SK-N-DZ (cell line): ENCODE measurements at places on chromosomes 16 and 17.

GRCh38 chr17:4559139-4559791 lies 1.1 kb downstream of the GGT6 start:
- no peak for DNase-seq

DNA sequence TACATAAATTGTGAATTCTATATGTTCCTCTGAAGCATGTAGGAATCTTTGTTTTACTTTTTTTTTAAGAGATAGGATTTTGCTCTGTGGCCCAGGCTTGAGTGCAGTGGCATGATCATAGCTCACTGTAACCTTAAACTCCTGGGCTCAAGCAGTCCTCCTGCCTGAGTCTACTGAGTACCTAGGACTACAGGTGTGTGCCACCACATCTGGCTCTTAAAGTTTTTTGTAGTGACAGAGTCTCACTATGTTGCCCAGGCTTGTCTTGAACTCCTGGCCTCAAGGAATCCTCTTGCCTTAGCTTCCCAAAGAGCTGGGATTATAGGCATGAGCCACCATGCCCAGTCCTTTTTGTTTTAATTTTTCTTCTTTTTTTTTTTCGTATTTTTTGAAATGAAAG lies 25.3 kb downstream of the IKZF3 start:
- no peak for DNase-seq

DNA sequence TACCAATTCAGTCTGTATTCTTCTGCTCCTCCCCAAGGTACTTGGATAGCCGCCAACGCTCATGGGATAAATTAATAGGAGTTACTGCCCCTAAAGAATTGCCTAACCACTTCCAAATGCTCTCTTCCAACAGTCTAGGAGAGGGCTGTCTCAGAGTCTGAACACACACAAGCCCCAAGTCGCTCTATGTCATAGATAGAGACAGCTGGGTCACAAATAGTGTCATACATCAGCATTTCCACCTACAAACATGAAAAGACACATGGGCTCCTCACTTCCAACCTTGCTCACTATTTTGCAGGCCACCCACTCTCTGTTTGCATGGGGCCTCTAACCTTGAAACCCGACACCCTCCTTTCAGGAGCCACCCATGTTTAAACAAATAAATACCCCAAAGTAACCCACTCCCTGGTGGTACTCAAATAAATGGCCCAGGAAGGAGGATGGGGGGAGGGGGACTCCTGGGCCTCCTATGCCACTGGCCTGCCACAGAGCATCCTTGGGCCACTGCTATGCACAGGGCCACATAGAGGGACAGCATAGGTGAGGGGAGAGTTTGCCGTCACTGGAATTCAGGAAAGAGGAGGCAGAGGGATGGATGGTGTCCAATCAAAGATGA lies 265.9 kb downstream of the SOX9 start:
- no peak for DNase-seq

DNA sequence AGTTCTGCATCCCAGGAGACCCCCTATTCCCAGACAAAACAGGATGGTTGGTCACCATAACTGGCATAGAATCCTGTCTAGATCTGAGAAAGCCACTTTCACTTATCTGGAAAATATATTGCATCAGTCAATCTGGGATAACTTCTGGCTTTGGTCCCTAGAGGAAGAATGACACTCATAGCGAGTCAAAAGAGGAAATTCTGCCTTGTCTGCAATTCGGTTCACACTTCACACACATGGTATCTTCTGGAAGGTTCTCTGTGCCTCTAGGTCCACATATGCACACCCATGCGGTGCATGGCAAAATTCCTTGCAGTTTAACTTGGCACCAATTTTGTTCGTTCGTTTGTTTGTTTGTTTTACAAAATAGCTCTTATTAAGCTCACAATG lies 49.2 kb upstream of the WSCD1 start:
- DNase-seq, result no peak

DNA sequence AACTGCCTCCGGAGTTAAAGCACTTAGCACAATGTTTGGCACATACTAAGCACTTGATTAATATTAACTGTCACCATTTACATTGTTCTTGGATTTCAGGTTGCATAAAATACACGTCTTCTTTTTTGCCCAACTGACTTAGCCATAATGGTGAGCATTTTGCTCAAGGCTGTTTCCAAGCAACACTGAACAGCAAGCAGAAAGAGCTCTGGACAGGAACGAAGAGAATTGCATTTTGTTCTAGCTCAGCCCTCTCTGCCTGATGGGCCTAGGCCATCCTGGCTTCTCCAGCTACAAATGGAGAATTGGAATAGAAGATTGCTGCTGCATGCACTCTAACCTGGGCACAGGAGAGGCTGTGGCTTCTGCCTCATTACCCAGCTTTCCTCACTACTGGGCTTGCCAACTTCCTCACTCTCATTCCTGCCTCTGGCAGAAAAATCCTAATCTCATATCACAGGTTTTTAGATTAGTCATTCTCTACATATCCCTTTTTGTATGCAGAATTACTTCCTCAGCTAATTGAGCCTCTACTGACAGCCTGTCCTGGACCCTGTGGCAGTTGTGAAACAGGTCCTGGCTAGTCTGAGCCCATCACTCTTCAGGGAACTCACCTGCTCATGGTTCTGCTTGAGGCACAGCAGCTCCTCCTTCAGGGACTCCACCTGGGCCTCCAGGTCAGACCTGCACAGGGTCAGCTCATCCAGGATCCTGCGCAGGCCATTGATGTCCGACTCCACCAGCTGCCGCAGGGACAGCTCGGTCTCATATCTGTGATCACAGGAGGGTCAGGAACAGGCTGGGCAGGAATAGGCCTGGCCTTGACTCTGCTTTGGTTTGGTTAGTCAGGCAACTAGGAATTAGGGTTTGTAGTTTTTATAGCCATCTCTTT lies 2.5 kb downstream of the KRT33A start:
- no peak for DNase-seq

- DNase-seq, result no peak
Observed at GRCh38 chr17:73411313-73411747, 99.5 kb upstream of the CDC42EP4 start.

- DNase-seq, result no peak
Observed at GRCh38 chr16:10608687-10609401, 28.4 kb upstream of the EMP2 start.
